ENCODE measurements at places on chromosomes 6 and 20. TPM values are rescaled to one million over a fixed set of nuclear protein-coding genes. Genes with fewer than 3 reads are reported as not detected.

TRIM10 gene
- total RNA-seq = 1.4 TPM

PRR18 gene
- total RNA-seq = 0.95 TPM

MUCL3 gene
- not detected for total RNA-seq

PREP gene
- total RNA-seq = 69.9 TPM

GRCh38 chr6:24549674-24550353 is 55.0 kb downstream of the ALDH5A1 start:
- H3K4me1 ChIP-seq = peaks cover 10% of the 10 kb centered on the region
- no peak overlapping the region for H3K27ac ChIP-seq
- H3K36me3 ChIP-seq = no peaks in the 10 kb centered on the region
- no peak for DNase-seq

DNA sequence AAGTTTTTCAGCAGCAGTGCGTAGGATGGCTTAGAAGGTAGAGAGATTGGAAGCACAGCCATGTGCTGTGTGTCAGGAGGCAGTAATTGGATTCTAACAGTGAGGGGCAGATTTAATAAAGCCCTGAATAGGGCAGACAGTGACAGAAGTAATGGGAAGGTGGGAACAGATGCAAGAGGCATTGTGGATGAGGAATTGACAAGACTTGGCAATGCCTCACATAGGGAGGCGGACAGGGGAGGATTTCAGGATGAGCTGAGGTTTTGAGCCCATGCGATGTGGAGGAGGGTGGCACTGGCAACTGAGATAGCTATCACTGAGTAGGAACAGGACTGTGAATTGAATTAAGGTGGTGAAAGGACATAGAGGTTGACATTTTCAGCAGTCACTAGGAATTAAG is 262.2 kb upstream of the FLRT3 start:
- no peaks in the 10 kb centered on the region for H3K27me3 ChIP-seq
- H3K36me3 ChIP-seq = no peaks in the 10 kb centered on the region
- H3K4me1 ChIP-seq = no peaks in the 10 kb centered on the region
- H3K27ac ChIP-seq = no peak overlapping the region
- H3K4me3 ChIP-seq = no peak overlapping the region
- no peak for DNase-seq

GRCh38 chr20:483815-484644 is 21.7 kb upstream of the TBC1D20 start:
- no peaks in the 10 kb centered on the region for H3K4me1 ChIP-seq
- DNase-seq = no peak
- H3K27me3 ChIP-seq = no peaks in the 10 kb centered on the region
- no peak overlapping the region for H3K4me3 ChIP-seq

DNA sequence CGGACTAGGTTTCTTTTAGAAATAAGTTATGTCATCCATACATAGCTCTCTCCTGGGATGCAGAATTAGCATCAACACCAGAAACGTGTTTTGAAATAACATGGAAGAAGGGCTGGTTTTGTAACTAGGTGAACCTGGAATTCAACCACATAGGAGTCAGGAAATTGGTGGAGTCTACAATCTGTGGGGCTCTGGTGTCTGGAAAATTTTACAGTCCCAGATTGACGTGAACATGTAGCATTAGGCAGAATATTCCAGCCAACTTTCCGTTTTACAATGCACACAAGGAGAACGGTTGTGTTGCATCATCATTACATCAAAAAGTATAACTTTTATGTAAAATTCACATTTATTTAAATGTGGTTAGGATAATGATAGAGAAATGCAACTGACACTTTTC is 1.9 kb downstream of the KCNQ5 start:
- H3K27ac ChIP-seq = no peak overlapping the region
- no peak for DNase-seq
- no peaks in the 10 kb centered on the region for H3K27me3 ChIP-seq
- H3K36me3 ChIP-seq = no peaks in the 10 kb centered on the region

DNA sequence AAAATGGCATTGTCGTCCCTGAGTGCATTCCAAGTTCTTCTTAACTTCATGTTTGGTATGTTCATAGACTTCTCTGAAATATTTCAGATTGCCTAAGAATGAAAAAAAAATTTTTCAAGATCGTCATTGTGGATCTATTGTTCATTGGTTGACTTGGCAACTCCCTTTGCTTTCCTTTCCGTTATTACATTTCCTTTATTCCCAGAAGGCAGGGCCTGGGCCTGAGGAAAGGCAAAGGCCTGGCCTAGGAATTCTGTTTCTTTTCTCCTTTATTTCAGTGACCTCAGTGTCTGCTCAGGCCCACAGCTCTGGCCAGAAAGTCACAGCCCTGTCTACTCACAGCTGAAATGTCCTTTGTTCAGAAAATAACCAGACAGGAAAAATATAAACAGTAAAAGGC is 401.6 kb upstream of the PLCB4 start:
- H3K36me3 ChIP-seq = no peaks in the 10 kb centered on the region
- H3K4me1 ChIP-seq = peaks cover 7% of the 10 kb centered on the region
- H3K4me3 ChIP-seq = no peak overlapping the region
- no peak for DNase-seq

GRCh38 chr6:76835293-76835692 is 628.0 kb downstream of the HTR1B start:
- no peak overlapping the region for H3K4me3 ChIP-seq
- H3K27ac ChIP-seq = no peak overlapping the region
- H3K36me3 ChIP-seq = no peaks in the 10 kb centered on the region
- DNase-seq = no peak

DNA sequence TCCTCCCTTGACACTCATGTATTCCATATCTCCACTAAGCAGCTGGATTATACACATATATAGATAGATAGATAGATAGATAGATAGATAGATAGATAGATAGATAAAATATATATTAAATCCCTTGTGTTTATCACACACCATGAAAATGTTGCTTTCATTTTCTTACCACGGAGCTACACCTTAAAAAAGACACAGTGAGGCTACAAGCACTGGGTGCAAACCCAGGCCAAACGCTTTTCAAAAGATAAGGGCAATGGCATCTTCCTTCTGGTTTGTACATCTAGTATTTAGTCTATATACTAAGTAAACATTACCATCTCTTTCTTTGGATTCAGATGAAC is 377.1 kb downstream of the ESR1 start:
- no peak overlapping the region for H3K4me3 ChIP-seq
- no peaks in the 10 kb centered on the region for H3K27me3 ChIP-seq
- no peaks in the 10 kb centered on the region for H3K4me1 ChIP-seq
- H3K27ac ChIP-seq = no peak overlapping the region

DNA sequence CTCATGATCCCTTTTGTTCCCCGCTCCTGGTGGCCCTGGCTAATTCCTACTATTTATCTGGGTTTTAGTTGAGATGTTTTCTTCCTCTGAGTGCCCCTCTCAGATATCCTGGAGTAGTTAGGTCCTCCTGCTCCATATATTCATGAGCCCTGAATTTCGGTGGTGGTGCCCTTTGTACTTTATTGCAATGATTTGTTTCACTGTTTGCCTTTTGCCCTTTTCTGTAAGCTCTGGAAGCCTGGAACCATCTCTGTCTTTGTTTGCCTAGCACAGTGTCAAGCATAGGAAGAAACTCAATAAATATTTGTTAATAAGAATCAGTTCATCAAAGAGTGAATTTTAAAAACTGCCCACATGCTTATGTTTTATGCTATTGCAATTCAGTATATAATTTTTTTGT is 144.9 kb downstream of the DNAH8 start:
- no peaks in the 10 kb centered on the region for H3K36me3 ChIP-seq
- no peaks in the 10 kb centered on the region for H3K4me1 ChIP-seq
- no peak overlapping the region for H3K4me3 ChIP-seq
- H3K27me3 ChIP-seq = no peaks in the 10 kb centered on the region
- no peak overlapping the region for H3K27ac ChIP-seq
- no peak for DNase-seq

GRCh38 chr6:137911675-137912191 is 44.7 kb downstream of the TNFAIP3 start:
- DNase-seq = no peak
- H3K27me3 ChIP-seq = no peaks in the 10 kb centered on the region
- no peak overlapping the region for H3K4me3 ChIP-seq
- H3K36me3 ChIP-seq = no peaks in the 10 kb centered on the region
- no peak overlapping the region for H3K27ac ChIP-seq

GRCh38 chr6:37928217-37928616 is 108.7 kb downstream of the ZFAND3 start:
- no peaks in the 10 kb centered on the region for H3K27me3 ChIP-seq
- no peak for DNase-seq
- peaks cover 18% of the 10 kb centered on the region for H3K4me1 ChIP-seq
- no peak overlapping the region for H3K4me3 ChIP-seq

DNA sequence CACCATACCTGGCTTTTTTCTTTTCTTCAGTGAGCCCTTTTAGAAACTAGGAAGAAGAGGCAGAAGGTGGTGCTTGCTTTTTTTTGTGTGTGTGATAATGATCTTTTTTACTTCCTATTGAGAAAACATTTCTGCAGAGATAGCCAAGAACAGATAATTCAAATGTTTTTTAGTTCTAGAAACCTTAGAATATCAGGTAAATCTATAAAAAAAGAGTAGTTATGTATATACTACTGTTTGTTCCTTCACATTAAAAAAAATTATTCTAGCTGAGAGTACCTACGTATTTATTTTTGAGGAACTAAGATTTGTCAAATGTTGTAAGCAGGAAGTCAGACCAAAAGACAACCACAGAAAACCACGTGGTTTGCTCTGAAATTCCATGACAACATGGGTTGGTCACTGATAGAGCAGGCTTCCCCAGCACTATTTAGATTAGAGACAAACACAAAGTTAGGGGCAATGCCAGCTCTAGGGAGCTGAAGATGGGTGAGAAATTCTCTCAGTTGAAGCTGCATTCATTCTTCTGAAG is 12.8 kb downstream of the STK4 start:
- DNase-seq = no peak
- no peaks in the 10 kb centered on the region for H3K4me1 ChIP-seq
- H3K27ac ChIP-seq = no peak overlapping the region
- no peak overlapping the region for H3K4me3 ChIP-seq
- H3K36me3 ChIP-seq = 0 out of 2 replicates have a peak, but pooled peaks cover 3% of the 10 kb centered on the region
- no peaks in the 10 kb centered on the region for H3K27me3 ChIP-seq

Data from Caco-2 (cell line).